A549 treated with DMSO at 1 μM for 4 hours (cell line): ENCODE measurements at places on chromosomes 1 and 21. TPM values are rescaled to one million over a fixed set of nuclear protein-coding genes. Genes with fewer than 3 reads are reported as not detected.

Gene ZNF692
- total RNA-seq: 11.9 to 30.1 TPM (median 25.4 TPM) in 5 replicates

Gene ZMYM4
- total RNA-seq: 11.8 to 14.4 TPM (median 13.2 TPM) in 5 replicates

Gene PCNT
- 12.9 to 17.5 TPM (median 14.8 TPM) in 5 replicates for total RNA-seq

Gene NTMT2
- not detected in 5 replicates for total RNA-seq

Gene MYOM3
- 5.8 to 7.2 TPM (median 6.4 TPM) in 5 replicates for total RNA-seq

Gene HHAT
- total RNA-seq: 2.0 to 2.5 TPM (median 2.1 TPM) in 5 replicates

Gene LIN28A
- total RNA-seq: not detected in 5 replicates

Gene CROCC
- 5.9 to 10.2 TPM (median 7.5 TPM) in 5 replicates for total RNA-seq

Gene KCNK2
- total RNA-seq: 0.11 to 0.28 TPM (median 0.22 TPM) in 3 of 5 replicates, not detected in the others

Gene SELENOF
- total RNA-seq: 150 to 180 TPM (median 160 TPM) in 5 replicates

Gene SLC26A9
- 0.04 to 0.14 TPM (median 0.08 TPM) in 5 replicates for total RNA-seq

Gene PRDM16
- total RNA-seq: 0.10 to 0.30 TPM (median 0.21 TPM) in 5 replicates

Gene LRRN2
- total RNA-seq: 15.3 to 20.3 TPM (median 16.6 TPM) in 5 replicates

Gene REN
- not detected in 5 replicates for total RNA-seq
